ENCODE measurements at places on chromosomes 1 and 21. TPM values are rescaled to one million over a fixed set of nuclear protein-coding genes. Genes with fewer than 3 reads are reported as not detected.

- DNase-seq: no peak
Observed at GRCh38 chr1:185541871-185542301, 192.3 kb upstream of the HMCN1 start.

DNA sequence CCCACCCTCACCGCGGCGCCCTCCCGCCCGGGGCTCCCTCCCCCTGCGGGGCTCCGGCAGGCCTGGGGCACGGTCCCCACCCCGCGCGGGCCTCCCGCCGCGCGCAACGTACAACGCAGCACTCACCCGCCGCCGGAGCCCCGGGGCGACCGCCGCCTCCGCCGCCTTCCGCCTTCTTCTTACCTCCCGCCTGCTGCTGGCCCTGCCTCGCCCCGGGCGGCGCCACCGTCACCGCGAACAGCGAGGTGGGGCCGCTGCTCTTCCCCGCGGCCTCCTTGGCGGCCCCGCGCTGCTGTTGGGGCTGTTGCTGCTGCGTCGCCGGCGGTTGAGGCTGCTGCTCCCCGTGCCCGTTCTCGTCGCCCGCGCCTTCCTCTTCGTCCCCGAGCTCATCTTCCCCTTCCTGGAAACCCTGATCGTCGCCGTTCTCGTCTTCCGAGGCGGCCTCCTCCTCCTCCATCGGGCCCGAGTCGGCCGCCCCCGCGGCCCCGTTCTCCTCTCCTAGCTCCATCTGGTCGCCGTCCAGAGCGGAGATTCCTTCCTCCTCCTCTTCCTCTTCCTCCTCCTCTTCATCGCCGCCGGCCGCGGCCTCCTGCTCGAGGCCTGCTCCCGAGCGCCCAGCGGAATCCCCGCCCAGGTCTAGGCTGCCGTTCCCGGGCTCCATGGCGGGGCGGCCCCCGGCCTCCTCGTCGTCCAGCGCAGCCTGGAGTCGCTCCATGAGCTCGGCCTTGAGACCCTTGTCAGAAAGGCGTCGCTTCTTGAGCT, 671 bp downstream of the HNRNPU start:
- no peak for DNase-seq

- no peak for DNase-seq
Observed at GRCh38 chr1:55384637-55385036, 169.5 kb upstream of the USP24 start.

DNA sequence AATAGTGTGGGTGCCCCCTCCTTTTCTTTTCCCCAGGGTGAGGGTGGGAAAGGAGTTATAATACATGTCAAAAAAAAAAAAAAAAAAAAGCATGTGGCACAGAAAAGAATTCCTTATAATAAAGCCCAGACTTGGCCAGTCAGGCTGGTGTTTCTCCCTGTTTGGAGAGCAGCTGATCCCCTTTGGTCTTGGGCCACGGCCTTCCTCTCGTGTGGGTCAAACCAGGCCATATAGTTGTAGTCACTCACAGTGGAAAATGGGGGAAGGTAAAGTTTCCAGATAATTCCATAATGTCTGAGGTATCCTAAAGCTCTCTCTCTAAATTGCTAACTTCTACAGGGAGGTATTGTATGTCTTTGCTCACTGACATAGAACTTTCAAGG, 22.0 kb downstream of the CLIC6 start:
- no peak for DNase-seq

DNA sequence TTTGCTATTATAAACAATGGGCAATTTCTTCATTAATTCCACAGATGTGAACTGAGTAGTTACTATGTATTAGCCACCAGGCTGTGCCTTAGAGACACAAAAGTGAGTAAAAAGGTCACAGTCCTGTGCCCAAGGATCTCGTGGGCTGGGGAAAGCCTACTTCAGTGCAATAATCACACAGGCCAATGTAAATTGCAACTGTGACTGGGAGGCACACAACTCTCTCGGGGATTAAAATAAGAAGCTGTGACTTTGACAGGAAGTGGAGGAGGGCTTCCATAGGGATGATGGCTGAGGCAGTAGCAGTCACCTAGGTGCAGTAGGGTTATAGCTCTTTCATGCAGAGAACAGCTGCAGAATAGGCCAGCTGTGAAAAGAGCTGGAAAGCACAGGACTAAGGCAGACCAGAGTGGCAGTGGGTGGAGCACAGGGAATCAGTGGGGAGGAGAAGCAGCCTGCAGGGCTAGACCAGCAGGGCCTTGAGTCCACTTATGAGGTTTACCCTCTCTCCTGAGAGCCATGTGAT, 121.9 kb downstream of the MAB21L3 start:
- no peak for DNase-seq

- DNase-seq: no peak
Observed at GRCh38 chr1:161956930-161957329, 66.7 kb downstream of the OLFML2B start.

DNA sequence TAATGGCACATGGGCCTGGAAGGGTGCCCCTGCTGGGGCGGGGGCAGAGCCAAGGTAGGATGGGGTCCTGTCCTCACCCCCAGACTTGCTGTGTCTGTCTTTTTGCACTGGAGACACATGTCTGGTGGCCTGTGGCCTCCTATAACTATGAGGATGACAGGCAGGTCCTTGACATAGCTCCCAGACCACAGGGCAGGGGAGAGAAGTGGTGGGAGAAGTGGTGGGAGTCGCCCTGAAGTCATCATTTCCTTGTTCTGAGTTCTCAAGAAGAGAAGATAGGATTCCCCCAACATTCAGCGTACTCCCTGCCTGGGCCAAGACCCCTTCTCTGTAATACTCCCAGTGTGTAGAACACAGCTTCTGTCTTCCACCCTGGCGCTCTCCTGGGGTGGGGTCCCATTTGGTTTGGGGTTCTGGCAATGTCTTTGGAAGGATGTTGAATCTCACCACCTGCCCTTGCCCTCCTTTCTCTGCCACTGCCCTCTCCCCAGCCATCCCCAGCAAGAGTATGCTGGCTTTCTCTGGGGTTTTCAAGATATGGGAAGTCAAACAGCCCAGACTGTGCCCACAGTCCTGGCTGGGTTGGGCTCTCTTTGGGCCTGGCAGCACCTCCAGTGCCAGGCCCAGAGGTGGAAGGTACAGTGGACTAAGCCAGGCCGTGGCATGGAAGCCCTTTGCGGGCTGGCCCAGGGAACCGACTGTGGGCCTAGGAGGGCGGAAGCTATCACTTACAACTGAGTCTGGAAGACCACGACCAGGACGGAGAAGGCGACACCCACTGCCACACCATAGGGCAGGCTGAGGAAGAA, 19.4 kb downstream of the SLC26A9 start:
- DNase-seq: no peak

- DNase-seq: no peak
Observed at GRCh38 chr1:35043498-35043897, 11.8 kb upstream of the ZMYM6 start.

DNA sequence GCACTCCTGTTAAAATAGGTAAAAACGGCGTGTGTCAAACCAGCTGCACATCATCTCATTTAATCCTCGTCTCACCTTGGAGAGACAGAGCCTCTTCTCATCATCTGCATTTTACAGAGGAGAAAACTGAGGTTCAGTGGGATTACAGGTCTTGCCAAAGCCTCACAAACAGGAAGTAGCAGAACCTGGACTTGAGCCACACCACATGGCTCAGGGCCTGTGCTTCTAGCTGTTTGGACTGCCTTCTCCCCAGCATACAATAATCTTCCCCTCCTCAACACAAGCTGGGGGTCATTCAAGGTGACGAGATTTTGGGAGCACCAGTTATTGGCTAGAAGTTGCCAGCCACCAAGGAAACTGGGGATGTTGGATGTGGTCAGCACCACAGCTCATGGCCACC, 167.9 kb upstream of the ZC3H12A start:
- DNase-seq: no peak

DNA sequence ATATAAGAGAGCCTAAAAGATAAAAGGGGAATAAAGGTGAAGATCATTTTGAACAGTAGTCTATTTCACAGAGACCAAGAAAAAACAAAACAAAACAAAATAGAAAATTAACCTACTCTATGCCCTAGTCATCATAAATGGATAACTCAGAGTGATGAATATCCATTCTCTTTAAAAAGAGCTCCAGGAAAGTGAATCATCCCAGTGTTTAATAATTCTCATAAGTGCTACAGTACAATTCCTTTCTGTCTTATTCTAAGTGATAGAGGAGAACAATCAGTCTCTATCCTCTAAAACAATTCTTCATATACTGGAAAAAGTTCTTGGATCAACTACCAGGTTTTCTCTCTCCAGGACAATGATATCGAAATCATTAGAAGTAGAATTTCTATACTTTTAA, 45.8 kb downstream of the GDAP2 start:
- no peak for DNase-seq

DNA sequence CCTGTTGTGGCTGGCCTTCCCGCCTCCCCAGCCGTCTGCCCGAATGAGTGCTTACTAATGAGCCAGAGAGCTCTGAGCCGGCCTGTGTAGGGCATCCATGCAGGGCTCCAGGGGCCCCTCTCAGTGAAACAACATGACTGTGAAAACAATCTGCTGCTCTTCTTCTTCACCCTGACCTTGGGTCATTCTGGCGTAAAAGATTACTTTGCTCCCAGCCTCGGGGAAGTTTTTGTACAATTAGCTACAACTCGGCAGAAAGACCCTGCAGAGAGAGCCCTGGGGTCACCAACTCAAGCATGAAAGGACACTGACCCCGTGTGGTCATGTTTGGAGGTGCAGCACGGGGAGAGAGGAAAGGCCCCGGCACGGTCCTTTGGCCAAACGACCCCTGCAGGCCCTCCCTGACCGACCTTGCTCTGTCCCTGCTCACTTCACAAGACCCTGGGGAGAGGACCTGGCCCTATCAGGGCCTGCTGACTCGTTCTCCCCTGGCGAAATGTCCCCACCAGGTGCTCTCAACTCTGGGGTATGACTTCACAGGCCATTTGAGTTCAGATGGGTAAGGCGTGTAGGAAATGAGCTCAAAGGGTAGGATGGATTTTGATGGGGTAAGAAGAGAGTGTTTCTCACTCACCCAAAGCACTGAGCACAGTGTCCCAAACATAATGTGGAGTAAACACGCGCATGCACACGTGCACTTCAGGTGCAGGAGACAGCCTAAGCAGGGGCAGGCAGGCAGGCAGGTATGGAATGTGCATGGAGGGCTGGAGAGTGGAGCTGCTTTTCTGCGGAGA, 22.9 kb upstream of the FAM20B start:
- DNase-seq: peak; percentile 27

DNA sequence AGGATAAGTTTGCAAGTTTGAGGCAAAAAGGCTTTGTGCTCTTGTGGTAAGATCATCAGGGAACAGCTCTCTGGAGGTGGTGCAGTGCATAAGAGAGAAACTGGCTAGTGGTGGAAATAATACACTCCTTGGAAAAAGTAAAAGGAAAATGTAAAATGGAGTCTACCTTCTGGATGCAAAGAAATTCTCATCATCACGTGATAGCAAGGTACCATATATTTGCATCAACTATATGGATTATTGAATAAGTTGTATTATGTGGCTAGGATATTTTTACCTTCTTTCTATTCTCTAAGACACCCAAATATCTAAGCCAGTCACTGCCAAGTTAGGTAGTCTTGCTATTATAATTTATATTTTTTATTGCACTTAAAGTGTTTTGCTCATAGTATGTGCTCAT, 14.0 kb upstream of the LRRC7 start:
- DNase-seq: no peak

DNA sequence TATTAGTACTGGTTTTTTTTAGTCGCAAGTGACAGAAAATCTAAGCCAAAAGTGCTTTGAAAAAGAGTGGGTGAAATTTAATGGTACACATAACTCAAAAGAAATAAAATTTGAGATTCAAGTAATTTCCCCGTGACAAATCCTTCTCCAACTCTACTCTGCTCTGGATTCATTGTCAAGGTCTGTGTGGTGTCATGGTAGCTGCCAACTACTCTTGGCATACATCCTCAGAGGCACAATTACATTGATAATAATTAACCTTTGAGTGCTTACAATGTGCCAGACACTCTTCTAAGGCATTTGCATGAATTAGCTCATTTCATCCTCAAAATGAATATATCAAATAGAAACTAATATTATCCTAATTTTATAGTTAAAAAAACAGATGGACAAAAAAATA, 1153.9 kb upstream of the NCAM2 start:
- DNase-seq: no peak

- no peak for DNase-seq
Observed at GRCh38 chr1:200886594-200886993, 8.1 kb upstream of the INAVA start.

DNA sequence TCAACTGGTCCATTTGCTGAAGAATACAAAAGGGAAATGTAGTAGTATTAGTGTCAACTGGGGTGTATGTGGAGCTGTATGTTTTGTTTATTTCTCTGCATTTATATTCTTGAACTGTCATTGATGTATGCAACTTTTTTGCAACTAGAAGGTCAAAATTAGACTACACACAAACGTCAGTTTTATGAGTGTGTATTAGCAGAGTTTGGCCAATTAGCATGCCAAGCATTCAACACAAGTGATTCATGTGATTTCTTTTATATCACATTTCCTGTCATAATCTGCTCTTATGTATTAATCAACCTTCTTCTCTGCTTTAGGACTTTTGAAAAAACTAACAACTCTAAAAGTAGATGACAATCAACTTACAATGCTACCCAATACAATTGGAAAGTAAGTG, 211.1 kb downstream of the LRRC40 start:
- no peak for DNase-seq

DNA sequence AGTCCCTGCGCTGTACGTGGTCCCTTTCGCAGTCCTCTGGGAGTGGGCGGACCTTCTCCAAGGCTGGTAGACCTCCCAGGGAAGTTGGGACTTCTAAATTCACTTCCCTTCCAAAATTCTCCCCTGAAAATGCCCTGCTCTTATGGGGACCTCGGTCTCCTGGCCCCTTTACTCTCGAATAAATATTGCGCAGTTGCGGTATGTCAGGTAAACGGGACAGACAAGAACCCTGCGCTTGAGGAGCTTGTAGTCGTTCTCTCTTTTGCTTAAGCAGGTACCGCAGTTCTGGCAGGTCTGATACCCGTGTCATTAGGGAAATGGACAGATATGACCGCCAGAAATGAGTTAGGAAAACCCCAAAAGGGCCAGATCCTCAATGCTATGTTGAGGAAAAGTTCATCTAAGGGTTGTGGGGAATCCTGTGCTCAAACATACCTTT, 561 bp downstream of the KIF2C start:
- DNase-seq: no peak

DNA sequence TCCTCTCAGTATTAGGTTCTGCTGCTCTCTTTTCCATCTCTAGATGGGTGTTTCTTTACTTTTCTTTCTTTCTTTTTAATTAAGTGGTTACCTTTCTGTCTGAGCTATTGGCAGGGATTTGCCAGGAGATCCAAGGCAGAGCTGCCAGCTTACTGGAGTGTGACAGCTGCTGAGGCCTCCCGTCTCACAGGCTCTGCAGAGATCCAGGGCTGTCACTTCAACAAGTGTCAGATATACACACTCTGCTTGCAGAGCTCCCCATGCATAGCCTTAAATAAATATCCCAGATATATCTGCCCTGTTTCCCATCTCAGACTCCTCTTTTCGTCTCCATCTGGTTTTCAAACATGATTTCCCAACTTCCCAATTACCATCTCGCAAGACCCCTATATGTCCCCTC, 124.3 kb downstream of the NOS1AP start:
- DNase-seq: no peak

MYOG gene
- total RNA-seq: not detected

DIO1 gene
- not detected for total RNA-seq

AGMAT gene
- 34.4 TPM for total RNA-seq

MCOLN2 gene
- 117 TPM for total RNA-seq

MTF2 gene
- total RNA-seq: 71.0 TPM

COL6A2 gene
- 1.4 TPM for total RNA-seq
